Activated T-cell treated with anti-CD3 and anti-CD28 coated beads for 48 hours (primary cell): ENCODE measurements at places on chromosomes 1 and 21.

GRCh38 chr1:210819266-210819665 is 314.7 kb downstream of the KCNH1 start:
- DNase-seq: no peak

GRCh38 chr1:75786901-75787493 is 941 bp downstream of the RABGGTB start:
- DNase-seq: no peak

DNA sequence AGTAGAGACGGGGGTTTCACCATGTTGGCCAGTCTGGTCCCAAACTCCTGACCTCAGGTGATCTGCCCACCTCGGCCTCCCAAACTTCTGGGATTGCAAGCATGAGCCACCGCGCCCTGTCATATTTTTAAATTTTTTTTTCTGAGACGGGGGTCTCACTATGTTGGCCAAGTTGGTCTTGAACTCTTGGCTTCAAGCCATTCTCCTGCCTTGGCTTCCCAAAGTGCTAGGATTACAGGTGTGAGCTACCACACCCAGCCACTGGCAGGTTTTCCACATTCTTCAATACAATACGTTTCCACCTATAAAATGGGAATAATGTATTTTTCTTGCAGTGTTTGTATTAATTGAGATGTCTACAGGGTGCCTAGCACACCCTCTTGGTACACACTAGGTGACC is 3.4 kb upstream of the LEFTY1 start:
- no peak for DNase-seq

DNA sequence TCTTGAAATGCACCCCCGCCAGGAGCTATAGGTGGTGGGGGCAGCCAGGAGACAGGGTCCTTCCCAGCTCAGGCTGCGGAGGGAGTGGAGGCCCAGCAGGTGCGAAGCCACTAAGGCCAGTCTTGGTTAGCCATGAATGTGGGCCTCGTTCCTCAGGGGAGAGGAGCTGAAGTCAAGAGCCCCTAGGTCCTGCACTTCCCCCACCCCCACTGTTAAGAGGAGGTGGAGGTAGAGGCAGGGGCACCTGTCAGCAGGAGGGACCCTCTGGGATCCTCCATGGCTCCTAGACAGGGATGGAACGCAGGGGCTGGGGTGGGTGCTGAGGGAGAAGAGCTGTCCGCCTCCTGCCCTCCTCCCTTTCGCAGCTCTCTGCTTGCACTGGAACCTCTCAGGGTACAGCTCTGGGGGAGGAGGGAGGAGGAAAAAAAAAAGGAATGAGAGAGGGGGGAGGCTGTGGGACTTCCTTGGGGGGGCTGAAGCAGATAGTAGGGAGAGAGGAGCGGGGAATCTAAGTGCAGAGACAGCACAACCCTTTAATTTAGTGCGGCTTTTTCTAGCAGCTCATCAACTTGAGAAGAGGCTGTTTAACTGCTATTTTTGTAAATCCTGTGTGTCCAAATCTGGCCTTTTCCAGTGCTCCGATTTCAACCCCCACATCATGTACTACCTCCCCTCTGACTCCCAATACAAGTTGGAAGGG is 37.0 kb downstream of the MATN1 start:
- no peak for DNase-seq

- DNase-seq: no peak
These were observed 33.2 kb upstream of the SLC19A1 start for GRCh38 chr21:45575304-45575992.

DNA sequence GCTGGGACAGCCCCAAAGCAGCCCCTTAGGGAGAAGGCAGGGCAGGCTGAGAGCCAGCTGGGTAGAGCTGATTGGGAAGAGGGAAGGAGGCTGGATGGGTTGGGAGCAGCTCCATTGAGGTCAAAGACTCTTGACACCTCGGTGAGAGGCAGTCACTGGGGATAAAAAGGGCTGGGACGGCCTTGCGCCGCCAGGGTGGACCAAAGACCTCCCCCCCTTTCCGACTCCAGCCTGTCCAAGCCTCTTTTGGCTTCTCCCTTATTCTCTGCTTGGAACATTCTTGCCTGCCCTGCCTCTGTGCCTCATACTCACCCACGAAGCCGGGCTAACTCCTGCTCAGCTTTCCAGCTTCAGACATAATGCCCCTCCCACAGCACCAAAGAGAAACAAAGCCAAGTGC is 51.1 kb downstream of the LRRC38 start:
- DNase-seq: no peak

- no peak for DNase-seq
These were observed 27.0 kb downstream of the TGFB2 start for GRCh38 chr1:218371927-218372672.

DNA sequence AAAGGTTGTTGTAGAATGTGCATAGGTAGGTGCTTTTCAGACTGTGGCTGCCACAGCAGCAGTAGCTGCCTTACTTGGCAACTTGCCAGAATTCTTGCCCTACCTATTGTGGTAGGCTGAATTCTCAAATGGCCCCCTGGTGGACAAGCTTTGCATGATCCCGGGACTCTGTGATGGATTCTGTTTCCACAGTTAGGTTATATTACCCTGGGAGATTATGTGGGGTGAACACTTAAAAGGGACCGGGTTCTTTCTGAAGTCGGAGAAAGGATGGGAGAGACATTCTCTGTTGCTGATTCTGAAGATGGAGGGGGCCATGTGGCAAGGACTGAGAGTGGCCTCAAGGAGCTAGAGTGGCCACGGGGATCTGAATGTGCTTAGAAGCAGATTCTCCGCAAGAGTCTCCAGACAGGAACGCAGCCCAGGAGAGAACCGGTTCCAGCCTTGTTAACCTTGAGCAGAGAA is 32.1 kb upstream of the KCNE1 start:
- DNase-seq: peak; percentile 29

GRCh38 chr21:37380349-37381323 is 14.1 kb downstream of the DYRK1A start:
- no peak for DNase-seq

DNA sequence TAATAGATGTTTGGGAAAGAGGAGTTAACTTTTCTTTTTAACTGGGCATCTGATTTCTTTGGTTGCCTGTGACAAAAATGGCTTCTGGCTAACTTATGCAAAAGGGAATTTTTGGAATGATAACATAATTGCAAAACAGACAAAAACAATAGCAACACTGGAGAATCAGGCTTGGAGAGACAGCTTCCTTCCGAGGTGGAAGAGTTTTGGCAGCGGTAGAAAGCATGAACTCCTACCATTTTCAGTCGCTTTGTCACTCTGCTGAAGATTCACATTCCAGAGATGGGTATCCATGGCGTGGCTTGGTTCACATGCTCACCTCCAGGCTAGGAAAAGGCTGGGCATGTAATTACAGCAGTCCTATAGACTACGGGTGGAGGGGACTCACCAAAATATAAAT is 17.2 kb upstream of the FGGY start:
- no peak for DNase-seq

DNA sequence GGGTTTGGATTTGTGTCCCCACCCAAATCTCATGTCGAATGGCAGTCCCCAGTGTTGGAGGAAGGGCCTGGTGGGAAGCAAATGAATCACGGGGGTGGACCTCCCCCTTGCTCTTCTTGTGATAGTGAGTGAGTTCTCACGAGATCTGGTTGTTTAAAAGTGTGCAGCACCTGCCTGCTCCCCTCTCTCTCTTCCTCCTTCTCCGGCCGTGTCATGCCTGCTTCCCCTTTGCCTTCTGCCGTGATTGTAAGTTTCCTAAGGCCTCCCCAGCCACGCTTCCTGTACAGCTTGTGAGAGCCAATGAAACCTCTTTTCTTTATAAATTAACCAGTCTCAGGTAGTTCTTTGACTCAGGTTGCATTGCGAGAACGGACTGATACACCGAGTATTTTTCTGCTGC is 15.9 kb downstream of the CLDN14 start:
- no peak for DNase-seq

DNA sequence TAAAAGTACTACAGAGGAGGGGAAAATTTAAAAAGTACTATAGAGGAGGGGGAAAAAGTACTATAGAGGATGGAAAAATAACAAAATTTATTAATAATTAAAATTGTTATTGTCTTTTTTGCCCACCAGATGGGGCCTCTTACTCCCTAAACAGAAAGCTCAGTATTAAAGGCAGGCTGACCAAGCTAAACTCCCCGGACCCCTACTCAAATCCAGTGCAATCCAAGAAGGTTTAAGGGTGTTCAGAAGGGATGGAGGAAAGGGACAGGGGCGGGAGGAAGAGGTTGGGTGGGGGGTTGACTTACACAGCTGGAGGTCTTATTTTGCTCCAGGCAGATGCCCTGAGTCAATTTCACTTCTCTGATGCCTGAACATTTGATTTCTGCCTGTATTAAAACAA is 13.7 kb downstream of the CD34 start:
- no peak for DNase-seq

DNA sequence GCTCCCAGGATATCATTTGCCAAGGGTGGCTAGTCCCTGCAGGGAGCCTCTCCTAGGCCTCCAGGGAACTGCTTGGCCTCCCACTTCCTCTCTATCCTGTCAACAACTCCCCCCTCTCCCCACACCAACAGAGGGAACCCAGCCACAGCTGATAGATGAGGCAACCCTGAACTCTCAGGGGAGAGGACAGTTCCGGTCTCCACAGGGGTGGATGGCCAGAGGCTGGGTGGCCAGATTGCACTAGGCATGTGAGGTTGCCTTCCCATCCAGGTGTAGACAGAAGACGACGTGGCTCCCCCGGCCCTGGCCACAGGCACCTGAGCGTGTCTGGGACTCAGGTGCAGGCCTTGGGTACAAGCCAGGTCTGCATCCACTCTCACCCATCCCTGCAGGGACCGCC is 53.3 kb downstream of the TOR1AIP2 start:
- DNase-seq: no peak

- no peak for DNase-seq
These were observed 293.6 kb downstream of the PLPP3 start for GRCh38 chr1:56285554-56286402.

- peak; percentile 59 for DNase-seq
These were observed 50.0 kb upstream of the SLC19A1 start for GRCh38 chr21:45592208-45592619.

DNA sequence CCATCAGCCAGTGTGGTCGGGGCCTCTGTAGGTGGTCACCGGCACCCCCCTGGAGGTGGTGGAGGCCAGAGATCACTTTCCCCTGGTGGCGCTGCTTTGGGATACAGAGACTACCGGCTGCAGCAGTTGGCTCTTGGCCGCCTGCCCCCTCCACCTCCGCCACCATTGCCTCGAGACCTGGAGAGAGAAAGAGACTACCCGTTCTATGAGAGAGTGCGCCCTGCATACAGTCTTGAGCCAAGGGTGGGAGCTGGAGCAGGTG is 961 bp downstream of the RBM15 start:
- DNase-seq: no peak

DNA sequence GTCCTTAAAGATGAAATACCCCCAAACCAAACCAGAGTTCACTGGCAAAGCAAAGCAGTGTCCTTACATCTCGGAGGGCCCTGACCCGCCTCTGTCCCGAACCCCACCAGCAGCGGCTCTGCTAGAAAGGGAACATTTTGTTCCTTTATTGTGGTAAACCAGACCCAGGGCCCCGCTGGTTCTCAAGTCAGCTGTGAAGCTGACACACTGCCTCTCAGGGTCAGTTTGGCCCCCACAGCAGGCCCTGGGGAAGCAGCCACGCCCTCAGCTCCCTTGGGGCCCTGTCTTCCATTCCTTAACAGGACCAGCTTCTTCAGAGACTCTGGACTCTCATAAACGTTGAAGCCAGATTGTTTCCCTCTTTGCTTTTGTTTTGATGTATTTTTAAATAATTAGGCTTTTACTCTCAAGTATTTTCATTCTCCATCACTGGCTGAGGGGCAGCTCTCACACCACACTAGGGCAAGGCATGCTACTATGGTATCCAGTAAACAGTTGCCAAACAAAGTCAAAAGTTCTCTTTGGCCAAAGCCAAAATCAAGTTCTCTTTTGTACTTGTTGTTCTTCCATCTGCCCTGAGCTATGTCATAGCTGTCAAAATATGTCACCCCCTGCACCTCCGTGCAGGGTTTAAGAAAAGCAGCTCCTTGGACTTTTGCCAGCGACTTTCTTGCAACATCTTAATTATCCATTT is 61.1 kb upstream of the ANGPTL1 start:
- DNase-seq: no peak

DNA sequence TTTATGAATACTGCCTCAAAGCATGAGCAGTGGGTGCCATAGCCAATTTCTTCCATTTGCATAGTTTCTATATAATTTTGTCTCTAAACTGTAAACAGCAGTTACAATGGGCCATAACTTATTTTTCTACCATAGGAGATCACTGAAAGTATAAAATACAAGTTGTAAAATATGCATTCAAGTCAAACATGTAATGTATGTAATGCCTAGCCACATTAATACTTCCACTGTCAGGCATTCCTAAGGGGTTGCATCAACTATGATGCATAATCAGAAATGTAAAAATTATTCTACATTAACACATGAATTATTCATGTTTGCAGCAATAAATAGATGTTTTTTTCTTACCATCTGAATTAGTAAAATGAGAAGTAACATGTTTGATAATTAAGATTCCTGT is 560.3 kb upstream of the ZP4 start:
- DNase-seq: no peak

- no peak for DNase-seq
These were observed 8.6 kb upstream of the AK2 start for GRCh38 chr1:33045246-33045645.

DNA sequence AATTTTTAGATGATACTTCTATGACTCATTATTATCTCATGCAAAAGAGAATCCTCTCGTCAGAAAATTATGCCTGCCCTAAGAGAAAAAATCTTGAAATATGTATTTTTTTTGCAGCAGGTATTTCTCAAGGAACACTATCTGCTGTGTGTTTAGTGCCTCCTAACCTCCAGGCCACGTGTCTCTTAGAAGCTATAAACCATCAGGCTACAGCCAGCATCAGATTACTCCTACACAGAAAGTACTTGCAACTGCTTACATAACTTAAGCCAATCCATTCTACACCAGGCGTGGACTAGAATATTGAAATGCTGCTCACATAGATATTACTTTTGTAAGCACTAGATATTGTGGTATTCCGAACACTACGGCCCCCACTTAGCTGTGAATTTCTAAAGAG is 933.4 kb downstream of the PLA2G4A start:
- no peak for DNase-seq

GRCh38 chr1:171792656-171793369 is 11.4 kb downstream of the METTL13 start:
- DNase-seq: no peak

DNA sequence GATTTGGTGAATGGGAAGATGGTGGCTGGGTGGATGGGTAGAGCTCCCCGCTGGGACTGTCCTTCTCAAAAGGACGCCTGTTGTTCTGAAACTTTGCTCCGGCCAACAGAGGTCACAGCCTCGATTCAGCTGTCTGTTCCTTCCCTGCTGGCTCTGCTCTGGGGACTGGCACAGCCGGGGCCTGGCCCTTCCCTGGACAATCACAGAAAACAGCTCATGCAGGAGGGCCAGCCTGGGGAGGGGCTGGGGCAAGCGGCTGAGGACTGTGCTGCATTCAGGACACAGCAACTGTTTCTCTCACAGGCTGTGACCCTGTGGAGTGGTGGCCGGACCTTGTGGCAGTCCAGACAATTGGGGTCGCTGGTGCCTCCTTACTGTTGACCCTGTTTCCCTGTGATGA is 110.7 kb upstream of the TMEM51 start:
- DNase-seq: no peak

- DNase-seq: no peak
These were observed 391.0 kb downstream of the OMA1 start for GRCh38 chr1:58155418-58156123.
